Left cardiac atrium (tissue), 4 donors: ENCODE measurements at places on chromosomes 5 and 9. TPM values are rescaled to one million over a fixed set of nuclear protein-coding genes. Genes with fewer than 3 reads are reported as not detected.

The SCGB3A1 gene
- total RNA-seq, result not detected

The C1QTNF3 gene
- 2.5 TPM for total RNA-seq

DNA sequence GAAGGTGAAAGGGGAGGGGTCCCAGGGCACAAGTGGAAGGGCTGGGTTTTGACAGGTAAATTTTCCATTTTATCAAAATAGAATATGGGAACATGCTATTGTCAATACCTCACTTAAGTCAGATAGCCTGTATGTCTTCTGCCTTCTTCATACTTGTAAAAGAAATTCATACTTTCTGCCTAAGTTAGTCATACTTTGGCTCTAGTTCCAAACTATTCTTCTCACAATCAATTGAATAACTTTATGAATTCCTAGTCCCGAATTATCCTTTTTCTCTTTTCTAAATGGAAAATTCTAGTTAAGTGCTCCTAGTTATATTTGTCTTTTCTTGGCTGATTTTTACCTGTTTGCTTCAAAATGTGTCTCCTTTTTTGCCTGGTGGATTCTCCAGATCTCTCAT lies 271.4 kb downstream of the CSNK1G3 start:
- DNase-seq, result no peak

The HTR4 gene
- total RNA-seq, result 4.7 TPM

GRCh38 chr9:88814577-88814976 lies 176.7 kb upstream of the S1PR3 start:
- peak; percentile 68 for DNase-seq

The MSMP gene
- not detected for total RNA-seq

DNA sequence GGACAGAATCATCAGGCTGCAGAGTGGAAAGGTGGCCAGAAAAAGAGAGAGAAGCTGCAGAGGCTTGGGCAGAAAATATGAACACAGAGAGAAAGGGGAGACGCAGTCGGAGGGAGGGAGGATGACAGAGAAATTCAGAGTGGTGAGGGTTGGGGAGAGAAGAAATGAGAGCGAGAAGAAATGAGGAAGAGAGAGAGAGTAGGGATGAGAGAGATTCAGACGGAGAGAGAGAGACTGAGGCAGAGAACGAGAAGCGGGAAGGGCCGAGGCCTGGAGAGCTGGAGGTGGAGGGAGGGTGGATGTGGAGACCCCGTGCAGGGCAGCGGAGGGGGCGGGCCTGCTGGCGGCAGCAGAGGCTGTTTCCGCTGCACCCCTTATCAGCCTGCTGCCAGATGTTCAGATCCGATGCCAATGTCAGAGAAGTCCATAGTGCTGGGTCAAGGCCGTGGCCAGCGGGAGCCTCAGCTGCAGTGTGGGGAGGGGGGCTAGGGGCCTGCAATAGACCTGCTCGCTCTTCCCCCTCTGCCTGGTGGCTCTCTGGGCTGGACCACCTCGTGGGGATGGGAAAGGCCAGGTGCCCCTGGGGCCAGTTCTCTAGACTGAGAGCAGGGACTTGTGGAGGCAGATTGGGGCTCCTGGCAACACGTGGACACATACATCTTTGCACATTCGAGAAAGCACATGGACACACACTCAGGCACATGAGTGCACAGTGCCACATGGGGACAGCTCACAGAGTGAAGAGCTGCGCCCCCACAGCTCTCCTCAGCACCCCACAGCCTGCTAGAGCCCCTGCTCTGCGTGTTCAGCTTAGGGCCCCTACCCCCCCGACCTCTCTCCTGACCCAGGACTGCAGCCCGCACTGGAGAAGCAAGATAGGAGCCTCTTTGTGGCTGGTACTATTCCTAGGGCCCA lies 4.9 kb upstream of the NR5A1 start:
- no peak for DNase-seq
